ENCODE measurements at places on chromosomes 1 and 21. TPM values are rescaled to one million over a fixed set of nuclear protein-coding genes. Genes with fewer than 3 reads are reported as not detected.

SLC37A1 gene
- 4.1 TPM for total RNA-seq

ACTA1 gene
- total RNA-seq, result 0.46 TPM

CAPN8 gene
- total RNA-seq, result 0.77 TPM

DYNLT5 gene
- total RNA-seq, result not detected

GJA8 gene
- total RNA-seq, result not detected

LRRC7 gene
- not detected for total RNA-seq

HNRNPCL4 gene
- not detected for total RNA-seq

TRNP1 gene
- total RNA-seq, result 171 TPM

SGIP1 gene
- total RNA-seq, result not detected

FMO1 gene
- total RNA-seq, result not detected

STPG1 gene
- 8.2 TPM for total RNA-seq

TSSK3 gene
- not detected for total RNA-seq

PRR9 gene
- not detected for total RNA-seq

SH2D2A gene
- 5.0 TPM for total RNA-seq

PDC gene
- total RNA-seq, result not detected
